ENCODE measurements at places on chromosomes 6 and 20. TPM values are rescaled to one million over a fixed set of nuclear protein-coding genes. Genes with fewer than 3 reads are reported as not detected.

GRCh38 chr20:11018668-11019170 is 344.9 kb upstream of the JAG1 start:
- no peak for DNase-seq

- DNase-seq: no peak
Measured at GRCh38 chr6:32941214-32941768, 463 bp upstream of the HLA-DMB start.

- no peak for DNase-seq
Measured at GRCh38 chr6:117483645-117484016, 1.2 kb downstream of the DCBLD1 start.

Gene PPP1R16B
- 0.03 TPM for total RNA-seq

Measured in HT1080 (cell line).